ENCODE measurements at places on chromosomes 7 and 10. TPM values are rescaled to one million over a fixed set of nuclear protein-coding genes. Genes with fewer than 3 reads are reported as not detected.

The CAMK2B gene
- not detected for polyA plus RNA-seq

GRCh38 chr7:101803203-101804087, 14.0 kb upstream of the CUX1 start:
- H3K4me1 ChIP-seq, result peaks cover 7% of the 10 kb centered on the region
- H3K36me3 ChIP-seq, result no peaks in the 10 kb centered on the region
- DNase-seq, result no peak
- H3K27ac ChIP-seq, result no peak overlapping the region
- H3K4me3 ChIP-seq, result no peak overlapping the region

GRCh38 chr10:21234761-21235160, 290.7 kb downstream of the SKIDA1 start:
- H3K36me3 ChIP-seq, result no peaks in the 10 kb centered on the region
- H3K27ac ChIP-seq, result no peak overlapping the region
- H3K27me3 ChIP-seq, result no peaks in the 10 kb centered on the region

DNA sequence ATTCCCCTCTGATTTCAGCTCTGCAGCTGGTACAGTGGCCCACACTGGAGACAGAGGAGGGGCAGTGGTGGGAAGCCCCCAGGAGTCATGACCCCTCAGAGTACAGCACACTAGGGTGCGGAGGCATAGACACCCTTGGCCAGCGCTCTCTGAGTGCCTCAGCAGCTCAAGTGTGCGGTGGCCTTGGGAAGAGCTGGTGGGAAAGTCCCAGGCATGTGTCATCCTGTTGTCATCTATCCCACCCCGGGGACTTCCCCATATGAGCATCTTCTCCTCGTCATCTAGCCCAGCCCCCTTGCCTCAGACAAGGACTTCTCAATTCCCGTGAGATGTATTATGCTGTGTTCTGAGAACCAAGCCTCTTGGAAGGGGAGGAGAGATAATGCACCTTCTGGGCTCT, 15.6 kb upstream of the PPIF start:
- H3K36me3 ChIP-seq, result no peaks in the 10 kb centered on the region
- H3K4me3 ChIP-seq, result no peak overlapping the region
- DNase-seq, result peak; percentile 25
- H3K27ac ChIP-seq, result no peak overlapping the region
- H3K4me1 ChIP-seq, result peaks cover 14% of the 10 kb centered on the region
- H3K27me3 ChIP-seq, result no peaks in the 10 kb centered on the region

GRCh38 chr7:85554236-85555178, 367.7 kb upstream of the SEMA3D start:
- no peaks in the 10 kb centered on the region for H3K4me1 ChIP-seq
- no peak overlapping the region for H3K4me3 ChIP-seq
- no peak overlapping the region for H3K27ac ChIP-seq
- no peaks in the 10 kb centered on the region for H3K36me3 ChIP-seq
- no peaks in the 10 kb centered on the region for H3K27me3 ChIP-seq

All from naive thymus-derived CD4-positive, alpha-beta T cell (primary cell).